Stimulated activated CD8-positive, alpha-beta memory T cell treated with anti-CD3 and anti-CD28 coated beads, Interleukin-7, amount 100 ng/mL, for 1 hour (primary cell): ENCODE measurements at places on chromosomes 4 and X.

DNA sequence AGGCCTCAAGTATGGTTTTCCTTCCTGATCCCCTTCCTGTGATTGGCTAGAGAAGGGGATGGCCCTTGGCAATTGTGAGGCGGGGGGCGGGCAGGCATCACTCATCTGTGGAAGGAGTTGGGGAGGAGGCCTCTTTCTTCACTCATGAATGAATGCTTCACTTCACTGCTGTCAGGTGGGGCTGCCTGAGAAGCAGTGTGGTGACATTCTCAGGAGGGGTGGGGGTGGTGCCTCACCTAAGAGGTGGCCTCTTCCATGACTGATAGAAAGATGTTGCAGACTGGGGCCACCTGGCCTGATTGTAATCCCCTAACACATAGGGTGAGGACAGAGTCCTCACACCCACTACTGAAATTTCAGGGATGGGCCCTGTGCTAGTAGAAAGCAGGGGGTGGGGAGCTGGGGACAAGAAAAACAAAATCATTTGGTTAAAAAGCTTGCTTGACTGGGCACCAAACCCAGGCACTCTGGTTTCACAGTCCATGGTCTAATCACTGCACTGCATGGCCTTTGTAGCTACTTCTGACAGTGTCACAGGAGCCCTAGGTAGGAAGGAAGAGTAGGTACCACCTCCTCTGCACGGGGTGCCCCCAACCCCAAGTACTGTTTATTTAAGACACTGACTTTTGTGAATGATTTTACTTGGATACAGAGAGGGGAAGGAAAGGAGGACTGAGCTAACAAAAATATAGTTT, 5.6 kb upstream of the HOPX start:
- DNase-seq = no peak

DNA sequence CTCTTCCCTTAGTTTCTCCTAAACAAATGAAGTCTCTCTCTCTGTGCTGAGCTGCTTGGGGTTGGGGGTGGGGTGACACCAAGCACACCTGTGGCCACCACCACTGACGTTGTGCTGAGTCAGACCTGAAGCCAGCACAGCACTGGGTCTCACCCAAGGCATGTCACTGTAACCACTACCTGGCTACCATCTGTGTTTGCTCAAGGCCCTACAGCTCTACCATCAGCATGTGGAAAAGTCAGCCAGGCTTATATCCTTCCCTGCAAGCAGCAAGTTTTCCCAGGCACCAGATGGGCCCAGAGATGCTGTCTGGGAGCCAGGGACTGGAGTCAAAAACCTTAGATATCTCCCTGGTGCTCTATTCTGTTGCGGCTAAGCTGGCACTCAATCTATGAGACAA, 6.9 kb downstream of the CXCL10 start:
- no peak for DNase-seq

GRCh38 chr4:180059216-180059881, 2183.9 kb upstream of the TENM3 start:
- no peak for DNase-seq

DNA sequence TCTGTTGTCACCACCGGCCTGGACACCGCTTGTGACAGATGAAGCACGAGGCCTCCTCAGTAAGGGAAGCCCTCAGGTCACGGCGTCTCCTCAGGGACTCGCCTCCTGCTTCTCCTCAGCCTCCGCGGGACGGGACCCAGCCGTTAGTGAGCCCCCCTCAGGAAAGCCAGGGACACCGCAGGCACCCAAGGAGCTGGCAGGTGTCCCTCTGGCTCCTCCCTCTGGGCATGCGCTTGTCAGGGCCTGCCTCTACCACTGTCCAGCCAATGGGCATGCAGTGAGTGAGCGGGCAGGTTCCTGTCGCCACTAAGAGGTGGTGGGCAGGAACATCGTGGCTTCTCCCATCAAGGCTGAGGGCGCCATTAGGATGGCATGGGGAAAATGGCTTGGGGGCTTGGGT, 23.5 kb upstream of the CT55 start:
- DNase-seq = no peak

DNA sequence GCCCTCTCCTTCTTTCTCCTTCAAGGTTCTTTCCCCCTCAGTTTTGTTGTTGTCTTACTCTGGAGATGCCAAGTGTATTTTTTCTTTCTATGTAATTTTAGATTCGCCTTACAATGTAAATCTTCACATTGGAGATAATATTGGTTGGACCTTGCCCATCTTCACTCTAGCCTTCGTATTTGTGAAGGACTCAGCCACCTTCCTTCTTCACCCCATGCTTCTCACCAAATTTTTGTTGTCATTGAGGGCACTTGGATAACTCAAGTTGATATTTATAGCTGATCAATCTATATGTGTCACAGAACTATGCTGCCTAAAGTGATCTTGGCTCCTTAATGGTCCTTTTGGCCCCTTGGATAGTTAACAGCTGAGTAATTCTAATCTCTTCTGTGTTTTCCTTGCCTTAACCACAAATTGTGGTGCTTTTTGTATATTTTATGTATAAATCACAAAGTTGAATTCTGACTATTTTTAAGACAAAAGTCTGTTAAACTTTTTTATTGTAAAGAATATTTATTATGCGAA, 6.5 kb downstream of the SPRY1 start:
- DNase-seq = no peak
